Smooth muscle cell of the coronary artery (primary cell): ENCODE measurements at places on chromosomes 1 and 21. TPM values are rescaled to one million over a fixed set of nuclear protein-coding genes. Genes with fewer than 3 reads are reported as not detected.

ISG20L2 gene
- total RNA-seq, result 7.1 and 7.4 TPM in 2 replicates

IL10RB gene
- total RNA-seq, result 28.2 and 66.2 TPM in 2 replicates

GJA5 gene
- total RNA-seq, result 75.8 TPM in 1 of 2 replicates, not detected in the other

DIO1 gene
- not detected in 2 replicates for total RNA-seq

FAM72B gene
- 0.90 and 2.1 TPM in 2 replicates for total RNA-seq
